ENCODE measurements at places on chromosomes 1 and 21.

DNA sequence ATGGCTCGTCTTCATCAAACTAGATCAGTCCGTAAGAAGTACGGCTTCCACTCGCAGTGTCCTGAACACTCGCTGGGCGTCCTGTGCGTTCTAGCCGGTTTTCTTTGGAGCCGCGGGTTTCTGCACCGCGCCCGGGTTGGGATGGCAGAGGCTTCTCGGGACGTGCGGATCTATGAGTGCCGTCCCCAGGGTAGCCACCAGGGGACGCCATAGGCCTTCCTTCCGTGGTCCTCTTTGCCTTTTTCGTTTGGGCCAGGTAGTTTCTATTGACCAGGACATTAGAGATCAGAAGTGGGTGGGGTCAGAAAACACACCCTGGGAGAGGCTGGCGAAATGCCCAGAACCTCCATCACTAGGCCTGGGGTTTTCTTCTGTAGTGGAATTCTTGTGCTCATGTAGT lies 273.8 kb downstream of the FAM72C start:
- peak; percentile 2 for DNase-seq

- no peak for DNase-seq
Measured at GRCh38 chr1:10209590-10209904, 823 bp upstream of the KIF1B start.

DNA sequence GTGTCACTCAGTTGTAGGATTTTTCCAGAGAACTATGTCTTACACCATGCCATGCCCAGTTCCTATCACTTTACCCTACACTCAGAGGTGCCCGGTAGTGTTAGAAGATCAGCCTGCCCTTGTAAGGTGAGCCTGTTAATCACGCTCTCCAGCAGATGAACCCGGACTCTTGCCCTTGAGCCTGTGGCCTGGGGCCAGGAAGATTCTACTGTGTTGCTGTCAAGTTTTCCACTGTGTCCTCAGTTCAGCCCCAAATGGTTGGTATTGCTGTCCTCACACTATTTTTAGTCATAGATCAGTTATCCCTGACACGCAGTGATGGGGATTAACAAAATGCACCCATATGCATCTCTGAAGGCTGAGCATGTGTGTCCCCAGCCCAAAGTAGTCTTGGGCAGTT lies 105.0 kb upstream of the SPAG17 start:
- no peak for DNase-seq

DNA sequence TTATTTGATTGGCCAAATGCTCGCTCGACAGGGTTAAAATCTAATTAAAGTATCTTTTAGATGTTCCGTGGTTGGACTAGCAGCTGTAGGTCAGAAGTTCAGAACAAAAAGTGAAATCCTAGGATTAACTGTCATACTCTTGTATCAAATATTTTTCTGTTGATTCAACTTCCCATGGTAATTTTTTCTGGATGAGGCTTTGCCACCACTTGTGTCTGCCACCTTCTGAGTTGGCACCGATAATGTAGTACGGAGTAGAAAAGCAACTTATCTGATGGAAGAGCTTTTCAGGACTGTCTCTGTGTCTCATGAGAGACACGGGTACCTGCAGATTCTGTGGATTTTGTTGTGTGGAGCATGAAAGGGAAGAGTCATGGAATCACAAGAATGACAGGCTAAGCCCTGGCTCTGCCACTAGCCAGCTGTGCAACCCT lies 44.6 kb upstream of the CNN3 start:
- DNase-seq = peak; percentile 86

- DNase-seq = no peak
Measured at GRCh38 chr1:116298746-116299145, 74.3 kb upstream of the ATP1A1 start.

- DNase-seq = no peak
Measured at GRCh38 chr1:52680353-52680752, 17.8 kb downstream of the COA7 start.

DNA sequence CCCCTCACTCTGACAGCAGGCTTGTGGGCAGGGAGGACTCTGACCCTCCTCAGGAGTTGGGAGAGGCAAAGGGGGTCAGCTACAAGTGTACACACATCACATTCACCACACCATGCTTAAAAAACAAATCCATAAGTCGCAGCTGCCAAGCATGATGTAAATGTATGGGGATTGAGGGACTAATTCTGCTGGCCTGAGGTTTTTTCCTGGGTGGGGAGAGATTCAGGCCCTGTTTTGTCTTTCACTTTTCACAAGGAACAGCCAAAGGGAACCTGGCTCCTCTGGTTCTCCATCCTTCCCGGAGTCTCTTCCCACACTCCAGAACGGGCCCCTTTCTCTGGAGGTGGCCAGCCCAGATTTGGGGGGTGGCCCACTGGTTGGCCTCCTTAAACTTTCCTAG lies 1.3 kb upstream of the MTARC2 start:
- no peak for DNase-seq

Measured in amniotic epithelial cell (primary cell).